ENCODE measurements at places on chromosomes 11 and 22. TPM values are rescaled to one million over a fixed set of nuclear protein-coding genes. Genes with fewer than 3 reads are reported as not detected.

MS4A3 gene
- 0.61 TPM for polyA plus RNA-seq

DDI1 gene
- not detected for polyA plus RNA-seq

MYBPC3 gene
- polyA plus RNA-seq, result 1.4 TPM

RAG2 gene
- not detected for polyA plus RNA-seq

SLC6A5 gene
- not detected for polyA plus RNA-seq

SDF2L1 gene
- polyA plus RNA-seq, result 43.9 TPM

KRTAP5-1 gene
- polyA plus RNA-seq, result not detected

USH1C gene
- not detected for polyA plus RNA-seq
